ENCODE measurements at places on chromosomes 4 and X. TPM values are rescaled to one million over a fixed set of nuclear protein-coding genes. Genes with fewer than 3 reads are reported as not detected.

- DNase-seq: no peak
Measured at GRCh38 chrX:13252726-13253125, 67.1 kb downstream of the ATXN3L start.

GRCh38 chr4:38072578-38072977, 112.4 kb downstream of the PTTG2 start:
- DNase-seq: no peak

- DNase-seq: no peak
Measured at GRCh38 chr4:114077610-114078009, 98.2 kb upstream of the ARSJ start.

DNA sequence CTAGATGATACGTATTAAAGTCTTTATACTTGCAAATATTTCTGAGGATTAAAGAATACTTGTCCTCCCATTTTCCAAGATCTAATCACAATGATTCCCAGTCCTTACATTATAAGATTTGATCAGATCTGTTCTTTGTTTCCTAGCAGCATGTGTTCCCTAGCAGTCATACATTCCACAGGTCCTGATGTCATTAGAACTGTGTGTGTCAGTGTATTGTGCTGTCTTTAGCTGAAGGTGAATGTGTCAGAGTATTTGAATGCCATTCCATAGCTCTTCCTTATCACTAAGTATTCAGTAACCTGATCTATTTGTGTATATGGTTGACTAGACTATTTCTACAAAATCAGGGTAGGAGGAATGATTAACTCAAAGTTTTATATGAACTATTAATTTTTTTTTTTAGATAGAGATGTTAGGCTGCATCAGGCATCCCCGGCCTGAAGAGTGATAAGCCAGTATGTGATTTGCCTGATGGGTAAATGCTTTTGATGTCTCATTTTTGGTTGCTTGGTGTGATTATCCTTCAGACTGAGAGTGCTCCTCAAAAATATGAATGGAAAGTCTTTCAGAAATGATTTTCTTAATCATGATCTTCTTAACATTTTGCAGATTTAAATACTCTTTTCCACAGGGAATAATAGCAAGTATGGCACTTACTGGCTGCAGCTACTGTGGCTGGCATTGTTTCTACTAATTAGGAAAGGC, 4.4 kb downstream of the ADGRL3 start:
- no peak for DNase-seq

TXK gene
- not detected for total RNA-seq

METTL14 gene
- total RNA-seq: 53.3 TPM

GRCh38 chr4:6018331-6018730, at the start of gene C4orf50:
C4orf50 (minus strand) TSS chr4:6018431.
- no peak for DNase-seq

TCEAL5 gene
- not detected for total RNA-seq

SOX3 gene
- total RNA-seq: 8.5 TPM

MORF4L2 gene
- 378 TPM for total RNA-seq

GRCh38 chr4:155959417-155959816, 5.8 kb upstream of the CTSO start:
- no peak for DNase-seq

GRCh38 chr4:47031011-47031678, at the start of gene GABRB1:
GABRB1 (plus strand) TSS chr4:47031567.
- DNase-seq: peak; percentile 74

MAGEA9B gene
- 0.31 TPM for total RNA-seq

TEX13A gene
- total RNA-seq: not detected

DNA sequence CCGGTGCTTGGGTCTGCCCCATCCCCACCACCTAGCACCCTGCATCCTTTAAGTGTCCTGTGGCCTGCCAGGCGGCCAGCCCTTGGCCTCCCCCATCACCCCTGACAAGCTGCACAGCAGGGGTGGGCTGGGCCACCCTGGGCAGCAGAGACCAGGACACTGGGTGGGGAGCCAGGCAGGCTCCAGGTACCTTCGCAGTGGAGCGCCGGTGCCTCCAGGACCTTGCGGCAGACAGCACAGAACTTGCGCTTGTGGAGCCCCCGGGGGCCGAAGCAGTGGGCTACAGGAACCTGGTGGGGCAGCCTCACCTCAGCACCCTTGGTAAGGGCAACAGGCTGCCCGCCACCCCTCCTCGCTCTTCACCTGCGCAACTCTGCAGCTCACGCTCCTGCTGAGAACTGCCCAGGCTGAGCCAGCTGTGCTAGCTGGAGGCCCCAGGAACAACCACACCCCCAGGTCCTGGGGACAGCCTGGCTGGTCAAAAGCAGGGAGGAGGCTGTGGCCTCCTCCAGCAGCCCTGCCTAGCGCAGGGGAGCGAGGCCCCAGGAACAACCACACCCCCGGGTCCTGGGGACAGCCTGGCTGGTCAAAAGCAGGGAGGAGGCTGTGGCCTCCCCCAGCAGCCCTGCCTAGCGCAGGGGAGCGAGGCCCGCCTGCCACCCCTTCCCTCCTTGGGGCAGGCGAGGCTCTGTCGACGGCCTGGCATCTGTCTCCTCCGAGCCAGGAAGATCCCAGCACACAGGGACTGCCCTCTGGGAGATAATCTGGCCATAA, 4.6 kb downstream of the DGKQ start:
- DNase-seq: no peak

- no peak for DNase-seq
Measured at GRCh38 chrX:9141496-9141895, 107.6 kb upstream of the FAM9B start.

SULT1B1 gene
- not detected for total RNA-seq

- DNase-seq: no peak
Measured at GRCh38 chr4:81682492-81682891, 210.8 kb upstream of the RASGEF1B start.

DNA sequence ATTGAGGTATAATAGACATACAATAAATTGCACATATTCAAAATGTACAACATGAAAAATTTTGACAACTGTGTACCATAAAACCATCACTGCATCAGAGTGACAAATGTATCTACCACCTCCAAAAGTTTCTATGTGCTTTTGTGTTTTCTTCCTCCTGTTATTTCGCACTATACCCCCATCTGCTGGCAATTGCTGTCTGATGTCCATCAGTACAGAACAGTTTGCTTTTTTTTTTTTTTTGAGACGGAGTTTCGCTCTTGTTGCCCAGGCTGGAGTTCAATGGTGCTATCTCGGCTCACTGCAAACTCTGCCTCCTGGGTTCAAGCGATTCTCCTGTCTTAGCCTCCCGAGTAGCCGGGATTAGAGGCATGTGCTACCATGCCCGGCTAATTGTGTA, 154.3 kb upstream of the GIMD1 start:
- no peak for DNase-seq

SRPX gene
- 2.8 TPM for total RNA-seq

CPLX1 gene
- 0.90 TPM for total RNA-seq

DNA sequence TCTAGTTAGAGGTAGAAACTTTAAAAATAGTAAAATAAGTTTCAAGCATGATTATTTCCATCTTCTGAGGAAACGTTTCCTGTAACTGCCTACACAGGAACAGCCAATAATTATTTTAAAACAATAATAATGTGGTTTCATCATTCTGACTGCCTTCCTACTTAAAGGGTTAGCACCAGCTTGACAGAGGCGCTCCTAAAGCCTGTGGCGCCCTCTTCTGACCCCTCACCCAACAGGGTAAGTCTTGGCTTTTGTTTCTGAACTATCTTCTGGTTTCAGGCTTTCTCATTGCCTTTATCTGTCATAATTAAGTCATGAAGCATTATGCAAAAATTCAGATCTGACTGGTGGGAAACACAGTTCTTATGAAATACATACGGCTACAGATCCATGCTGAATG, 96.7 kb downstream of the ITM2A start:
- DNase-seq: peak; percentile 39

SRPX2 gene
- total RNA-seq: not detected

- no peak for DNase-seq
Measured at GRCh38 chrX:1500701-1501624, 36.0 kb downstream of the P2RY8 start.

DNA sequence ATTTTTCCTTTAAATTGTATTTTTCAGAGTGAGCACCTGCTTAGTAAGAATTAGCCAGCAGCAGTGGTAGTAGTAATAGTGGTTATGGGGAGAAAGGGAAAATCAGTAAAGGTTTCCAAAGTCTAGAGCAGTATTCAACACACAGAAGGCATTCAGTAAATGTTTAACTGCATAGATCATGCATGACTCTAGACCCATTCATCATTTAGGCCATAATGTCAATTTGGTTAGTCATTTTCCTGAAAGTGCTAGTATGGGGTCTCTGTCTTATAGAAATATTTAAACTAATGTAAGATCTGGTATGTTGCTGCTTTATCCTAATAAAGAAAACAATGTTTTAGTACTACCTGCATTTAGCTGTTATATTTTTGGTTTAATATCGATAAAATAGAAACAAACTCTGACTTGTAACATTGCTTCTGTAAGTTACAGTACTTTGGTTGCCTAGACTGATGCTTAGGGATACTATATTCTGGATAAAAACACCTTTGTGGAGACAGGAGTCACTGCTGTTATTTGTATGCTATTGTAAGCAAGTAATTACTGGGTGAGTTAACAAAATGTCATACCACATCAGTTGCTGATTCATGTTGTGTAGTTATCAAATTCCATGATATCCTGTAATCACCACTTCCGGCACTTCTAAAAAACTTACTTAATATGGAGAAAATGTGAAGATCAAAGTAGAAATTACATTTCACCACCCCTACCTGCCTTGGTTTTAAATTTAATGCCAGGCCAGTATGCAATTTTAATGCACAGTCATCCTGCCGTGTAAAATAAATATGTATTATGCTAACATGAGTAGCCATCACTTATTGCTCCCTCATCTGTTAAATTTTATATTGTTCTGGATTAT, 115.8 kb upstream of the BMPR1B start:
- DNase-seq: no peak

N4BP2 gene
- total RNA-seq: 36.4 TPM

- DNase-seq: no peak
Measured at GRCh38 chr4:138063581-138063980, 178.6 kb downstream of the SLC7A11 start.

SPANXA1 gene
- total RNA-seq: not detected

GPRIN3 gene
- total RNA-seq: 0.48 TPM

POU3F4 gene
- total RNA-seq: 0.20 TPM

DNA sequence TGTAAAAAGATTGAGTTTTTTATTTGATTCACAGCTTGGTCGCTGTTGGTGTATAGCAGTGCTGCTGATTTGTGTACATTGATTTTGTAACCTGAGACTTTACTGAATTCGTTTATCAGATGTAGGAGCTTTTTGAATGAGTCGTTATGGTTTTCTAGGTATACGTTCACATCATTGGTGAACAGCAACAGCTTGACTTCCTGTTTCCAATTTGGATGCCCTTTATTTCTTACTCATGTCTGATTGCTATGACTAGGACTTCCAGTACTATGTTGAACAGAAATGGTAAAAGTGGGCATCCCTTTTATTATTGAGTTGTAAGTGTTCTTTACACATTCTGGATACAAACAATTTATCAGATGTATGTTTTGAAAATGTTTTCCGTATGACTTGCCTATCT, 76.0 kb downstream of the ADGRG4 start:
- DNase-seq: no peak

GRCh38 chr4:150087006-150087405, 8.8 kb downstream of the DCLK2 start:
- DNase-seq: no peak

- DNase-seq: no peak
Measured at GRCh38 chr4:88734403-88734949, 36.8 kb upstream of the NAP1L5 start.

- no peak for DNase-seq
Measured at GRCh38 chrX:104183685-104184084, 17.4 kb downstream of the FAM199X start.

DNA sequence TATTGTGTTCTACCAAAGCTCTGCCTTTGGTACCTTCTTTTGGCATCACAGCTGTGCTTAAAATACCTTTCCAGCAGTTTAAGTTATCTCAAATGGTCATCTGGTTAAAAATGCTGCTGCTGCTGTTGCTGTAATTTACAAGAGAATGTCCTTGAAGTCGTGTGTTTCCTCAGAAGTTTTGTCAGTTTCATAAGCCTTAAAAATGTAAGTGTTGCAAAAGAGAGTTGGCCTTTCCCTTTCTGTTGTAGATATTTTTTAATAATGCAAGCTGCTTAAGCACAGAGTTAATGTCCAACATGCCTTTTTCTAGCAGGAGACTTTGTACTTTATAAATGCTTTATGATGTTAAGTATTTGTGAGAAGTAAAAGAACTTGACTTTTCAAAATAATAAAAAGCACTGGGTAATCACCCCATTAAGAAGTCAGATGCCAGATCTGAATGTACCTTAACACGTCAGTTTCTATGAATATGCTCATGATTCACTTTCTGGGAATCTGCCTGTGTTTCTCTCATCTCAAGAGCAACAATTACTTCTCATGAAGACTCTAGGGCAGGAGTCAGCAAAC, 35.3 kb upstream of the TENM3 start:
- DNase-seq: no peak

DNA sequence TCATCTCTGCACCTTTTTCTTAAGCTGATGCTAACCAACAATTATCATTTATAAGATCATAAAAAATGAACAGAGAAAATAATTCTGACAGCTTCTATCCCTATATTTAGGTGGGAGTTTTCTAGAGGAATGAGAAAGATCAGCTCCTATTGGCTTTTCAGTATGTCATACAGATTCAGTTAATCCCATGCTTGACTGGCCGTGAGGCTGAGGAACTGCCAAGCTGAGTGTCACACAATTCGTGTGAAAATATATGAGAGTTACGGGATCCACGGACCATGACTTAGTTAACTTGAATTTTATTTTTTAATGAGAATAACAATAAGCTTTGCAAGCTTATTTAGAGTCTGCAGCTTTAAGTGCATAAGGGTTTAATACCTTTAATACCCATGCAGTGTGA, 37.5 kb downstream of the PHEX start:
- DNase-seq: no peak

- no peak for DNase-seq
Measured at GRCh38 chr4:87018753-87019152, 83.9 kb downstream of the AFF1 start.

GRCh38 chr4:91600301-91600700, 703.5 kb upstream of the GRID2 start:
- no peak for DNase-seq

DNA sequence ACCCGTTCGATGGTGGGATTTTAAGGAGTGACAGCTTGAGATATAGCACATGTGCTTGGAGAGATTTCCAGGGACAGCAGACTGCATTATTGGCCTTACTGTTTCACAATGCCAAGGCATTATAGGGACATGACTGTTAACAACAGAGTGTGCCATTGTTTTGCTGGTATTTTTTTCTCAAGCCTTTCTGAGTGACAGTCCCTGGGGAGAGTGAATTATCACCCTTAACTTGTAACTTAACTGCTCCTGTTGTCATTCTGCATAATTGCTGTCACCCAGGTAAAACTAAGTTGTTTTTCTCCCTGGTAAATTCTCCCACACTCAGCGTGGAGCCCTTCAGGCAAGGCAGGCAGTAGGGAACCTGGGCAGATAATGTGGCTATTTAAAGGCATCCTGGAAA, 989.2 kb upstream of the LCORL start:
- DNase-seq: no peak

GRCh38 chrX:138925330-138925729, 213.8 kb upstream of the FGF13 start:
- no peak for DNase-seq

SMIM31 gene
- not detected for total RNA-seq

- no peak for DNase-seq
Measured at GRCh38 chrX:2666491-2666890, 24.6 kb upstream of the CD99 start.

All from H9 (cell line).